ENCODE measurements at places on chromosomes 4 and X.

DNA sequence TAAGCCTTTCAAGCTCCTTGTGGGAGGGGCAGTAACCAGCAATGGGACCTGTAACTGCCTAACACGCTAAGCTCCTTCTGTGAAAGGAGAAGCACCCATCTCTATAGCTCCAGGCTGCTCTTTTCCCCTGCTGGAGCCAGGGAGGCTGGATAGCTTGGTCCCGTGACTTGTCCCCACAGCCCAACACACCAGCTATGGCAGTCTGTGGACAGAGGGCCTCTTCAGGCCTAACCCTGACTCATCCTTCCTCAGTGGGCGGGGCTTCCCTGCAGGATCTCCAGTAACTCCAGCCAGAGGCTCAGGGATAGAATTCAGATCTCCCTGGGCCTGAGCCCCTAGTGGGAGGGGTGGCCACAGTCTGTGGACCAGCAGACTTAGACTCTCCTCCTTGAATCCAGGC lies 1290.1 kb downstream of the PCDH7 start:
- DNase-seq, result no peak

GRCh38 chrX:103404231-103405008 lies 28.1 kb downstream of the BEX3 start:
- no peak for DNase-seq

- no peak for DNase-seq
Measured at GRCh38 chr4:19623866-19624265, 627.8 kb upstream of the SLIT2 start.

DNA sequence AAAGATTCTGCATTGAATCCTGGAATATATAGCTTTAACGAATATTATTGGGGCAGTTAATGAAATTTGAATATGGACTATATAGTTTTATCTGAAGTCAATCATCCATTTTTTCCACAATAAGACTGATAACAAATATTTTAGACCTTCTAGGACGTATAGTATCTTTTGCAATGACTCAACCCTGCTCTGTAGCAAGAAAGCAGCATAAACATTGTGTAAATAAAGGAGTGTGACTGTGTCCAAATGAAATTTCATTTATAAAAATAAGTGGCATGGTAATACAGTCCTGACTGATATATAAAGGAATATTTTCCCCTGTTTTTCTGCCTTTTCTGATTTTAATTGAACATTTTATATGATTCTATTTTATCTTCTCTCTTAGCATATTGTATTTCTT lies 947.7 kb upstream of the SLIT2 start:
- no peak for DNase-seq

- no peak for DNase-seq
Measured at GRCh38 chrX:87160435-87161010, 357.1 kb upstream of the KLHL4 start.

- no peak for DNase-seq
Measured at GRCh38 chr4:10316851-10317250, 140.4 kb downstream of the ZNF518B start.

GRCh38 chr4:176790398-176790797 lies 2.3 kb downstream of the VEGFC start:
- no peak for DNase-seq

DNA sequence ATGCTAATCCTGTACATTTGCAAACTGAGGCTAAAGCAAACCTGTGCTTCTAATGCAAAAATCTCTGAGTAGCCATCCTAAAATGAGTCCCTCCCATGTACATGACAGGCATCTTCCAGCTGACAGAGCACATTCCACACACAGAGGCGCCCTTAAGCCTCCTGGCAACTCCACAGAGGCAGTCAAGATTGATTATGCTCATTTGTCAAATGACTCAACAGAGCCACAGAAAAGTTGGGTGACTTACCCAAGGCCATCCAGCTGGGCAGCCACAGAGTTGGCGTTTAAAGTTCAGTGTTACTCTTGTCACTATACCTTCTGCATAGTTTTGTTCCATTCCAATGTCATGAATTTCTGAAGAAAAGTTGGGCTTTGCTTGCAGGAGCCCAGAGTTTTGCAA lies 394.6 kb upstream of the FGF13 start:
- no peak for DNase-seq

DNA sequence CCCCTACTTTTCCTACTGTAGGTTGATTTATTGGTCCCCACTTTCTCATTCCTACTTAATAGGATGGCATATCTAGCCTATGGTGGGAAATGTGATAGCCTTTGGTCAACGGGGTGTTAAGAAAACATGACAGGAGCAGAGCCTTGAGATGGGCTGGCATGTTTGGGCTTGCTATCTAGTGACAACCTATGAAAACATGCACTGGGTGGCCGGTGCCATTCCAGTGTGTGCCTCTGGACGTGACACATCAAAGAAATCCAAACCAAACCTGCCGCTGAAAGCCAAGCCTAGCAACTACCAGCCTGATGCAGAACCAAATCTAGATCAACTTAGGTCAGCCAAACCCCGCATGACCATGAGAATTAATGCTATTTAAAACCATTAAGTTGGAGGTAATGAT lies 317.6 kb downstream of the DMD start:
- DNase-seq, result no peak

Data from cerebellar nuclear complex (tissue), 1 donor.